Nephron progenitor cell (in vitro differentiated cells): ENCODE measurements at places on chromosomes 5 and 9.

GRCh38 chr9:129075996-129076639, 4.8 kb upstream of the DOLPP1 start:
- H3K27ac ChIP-seq, result no peak overlapping the region
- H3K4me1 ChIP-seq, result peaks cover 27% of the 10 kb centered on the region
- DNase-seq, result no peak
- H3K36me3 ChIP-seq, result no peaks in the 10 kb centered on the region
- peaks cover 5% of the 10 kb centered on the region for H3K27me3 ChIP-seq

GRCh38 chr5:135353952-135354721, 44.9 kb downstream of the MACROH2A1 start:
- H3K4me1 ChIP-seq, result peaks cover 5% of the 10 kb centered on the region
- H3K27me3 ChIP-seq, result no peaks in the 10 kb centered on the region
- no peak overlapping the region for H3K4me3 ChIP-seq
- peak overlapping the region; percentile 57 for H3K27ac ChIP-seq
- DNase-seq, result no peak

- H3K27ac ChIP-seq, result no peak overlapping the region
- peaks cover 5% of the 10 kb centered on the region for H3K27me3 ChIP-seq
Measured at GRCh38 chr9:109588415-109588814, 90.3 kb upstream of the PTPN3 start.

- no peak overlapping the region for H3K27ac ChIP-seq
- peaks cover 57% of the 10 kb centered on the region for H3K4me1 ChIP-seq
- no peak for DNase-seq
- H3K27me3 ChIP-seq, result no peaks in the 10 kb centered on the region
Measured at GRCh38 chr5:125150041-125150669, 403.7 kb upstream of the ZNF608 start.

GRCh38 chr9:14238518-14238917, 75.4 kb downstream of the NFIB start:
- H3K27ac ChIP-seq, result no peak overlapping the region
- peaks cover 29% of the 10 kb centered on the region for H3K4me1 ChIP-seq
- DNase-seq, result no peak
- no peaks in the 10 kb centered on the region for H3K36me3 ChIP-seq

- H3K27me3 ChIP-seq, result peaks cover 7% of the 10 kb centered on the region
- DNase-seq, result no peak
- no peak overlapping the region for H3K4me3 ChIP-seq
Measured at GRCh38 chr9:83569326-83569725, 31.1 kb upstream of the FRMD3 start.

- no peak overlapping the region for H3K4me3 ChIP-seq
- H3K36me3 ChIP-seq, result peaks cover 4% of the 10 kb centered on the region
- no peak overlapping the region for H3K27ac ChIP-seq
- peaks cover 31% of the 10 kb centered on the region for H3K4me1 ChIP-seq
- DNase-seq, result no peak
Measured at GRCh38 chr5:154076240-154076922, 37.6 kb downstream of the MFAP3 start.

- H3K4me3 ChIP-seq, result no peak overlapping the region
- peaks cover 30% of the 10 kb centered on the region for H3K4me1 ChIP-seq
- DNase-seq, result no peak
- H3K36me3 ChIP-seq, result no peaks in the 10 kb centered on the region
Measured at GRCh38 chr5:126970517-126971017, 59.8 kb downstream of the MARCHF3 start.

DNA sequence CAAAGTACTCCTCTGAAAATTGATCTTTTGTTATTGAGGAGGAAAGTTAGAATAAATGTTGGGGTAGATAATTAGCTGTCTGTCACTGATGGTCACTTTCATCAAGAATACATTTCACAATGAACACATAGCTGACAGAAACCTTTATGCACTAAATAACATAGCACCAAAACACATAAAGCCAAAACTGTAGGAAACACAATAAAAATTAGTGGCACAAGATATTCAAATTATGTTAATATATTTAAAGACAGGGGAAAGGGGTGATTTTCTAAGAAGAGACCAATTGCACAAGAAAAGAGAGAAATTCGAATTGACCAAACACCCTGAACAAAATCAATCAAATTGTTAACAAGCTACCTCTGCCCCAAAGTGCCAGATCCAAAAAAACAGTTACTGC, 89.7 kb downstream of the AK8 start:
- no peak overlapping the region for H3K4me3 ChIP-seq
- no peak overlapping the region for H3K27ac ChIP-seq
- peaks cover 15% of the 10 kb centered on the region for H3K27me3 ChIP-seq
- no peak for DNase-seq

DNA sequence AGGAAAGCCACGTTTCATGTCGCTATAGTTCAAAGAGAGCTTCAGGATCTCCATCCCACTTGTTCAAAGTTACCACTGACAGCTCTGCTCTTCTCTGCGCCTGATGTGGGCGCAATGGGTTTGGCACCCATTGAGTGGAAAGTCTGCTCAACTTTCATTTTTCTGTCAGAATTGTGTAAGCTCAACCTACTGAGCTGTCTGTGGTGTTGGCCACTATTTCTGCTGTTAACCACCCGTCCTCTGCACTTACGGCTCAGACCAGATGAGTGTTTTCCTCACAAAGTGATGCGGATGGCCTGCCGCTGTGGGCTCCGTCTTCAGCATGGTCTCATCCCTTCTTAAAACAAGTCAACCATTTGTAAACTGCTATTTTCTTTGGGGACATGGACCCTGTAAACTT, 131.2 kb downstream of the WNK2 start:
- peaks cover 4% of the 10 kb centered on the region for H3K27me3 ChIP-seq
- H3K4me1 ChIP-seq, result no peaks in the 10 kb centered on the region
- DNase-seq, result no peak
- H3K27ac ChIP-seq, result no peak overlapping the region
- H3K4me3 ChIP-seq, result no peak overlapping the region

- DNase-seq, result no peak
- no peak overlapping the region for H3K4me3 ChIP-seq
- H3K36me3 ChIP-seq, result no peaks in the 10 kb centered on the region
- H3K4me1 ChIP-seq, result peaks cover 5% of the 10 kb centered on the region
- H3K27ac ChIP-seq, result no peak overlapping the region
- peaks cover 3% of the 10 kb centered on the region for H3K27me3 ChIP-seq
Measured at GRCh38 chr5:132056610-132057497, 3.6 kb upstream of the IL3 start.

GRCh38 chr5:72812488-72812887, 4.0 kb upstream of the TNPO1 start:
- peaks cover 14% of the 10 kb centered on the region for H3K36me3 ChIP-seq
- peaks cover 15% of the 10 kb centered on the region for H3K4me1 ChIP-seq
- no peak overlapping the region for H3K27ac ChIP-seq
- DNase-seq, result no peak

- H3K27ac ChIP-seq, result no peak overlapping the region
- no peak overlapping the region for H3K4me3 ChIP-seq
- peaks cover 3% of the 10 kb centered on the region for H3K27me3 ChIP-seq
- no peak for DNase-seq
Measured at GRCh38 chr5:97714424-97714823, 531.4 kb upstream of the RIOK2 start.

DNA sequence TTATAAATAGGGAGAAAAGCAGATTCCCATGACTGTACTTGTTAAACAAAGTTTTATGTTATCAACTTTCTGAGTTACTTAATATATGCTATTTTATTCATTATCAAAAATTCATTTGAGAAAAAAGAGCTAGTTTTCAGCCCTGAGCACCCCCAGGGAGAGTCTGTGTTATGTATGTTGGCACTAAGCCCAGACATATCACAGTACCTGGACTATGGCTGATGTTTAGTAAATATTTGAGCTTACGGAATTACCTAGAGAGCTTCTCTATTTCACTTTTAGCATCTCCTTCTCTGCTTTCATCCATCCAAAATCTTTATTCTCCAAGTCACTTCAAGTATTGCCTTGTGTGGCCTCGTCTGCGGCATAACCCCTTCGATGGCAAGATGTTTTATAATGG, 225.9 kb upstream of the PCSK5 start:
- H3K27me3 ChIP-seq, result peaks cover 7% of the 10 kb centered on the region
- peaks cover 60% of the 10 kb centered on the region for H3K4me1 ChIP-seq
- no peak overlapping the region for H3K27ac ChIP-seq

- H3K36me3 ChIP-seq, result peaks cover 16% of the 10 kb centered on the region
- H3K4me3 ChIP-seq, result no peak overlapping the region
- DNase-seq, result no peak
- peaks cover under 1% of the 10 kb centered on the region for H3K4me1 ChIP-seq
- H3K27me3 ChIP-seq, result no peaks in the 10 kb centered on the region
- peak overlapping the region; percentile 74 for H3K27ac ChIP-seq
Measured at GRCh38 chr5:80760680-80761079, 105.9 kb upstream of the DHFR start.

GRCh38 chr5:141876628-141877355, 1.4 kb downstream of the PCDH1 start:
- H3K4me1 ChIP-seq, result peaks cover 48% of the 10 kb centered on the region
- DNase-seq, result peak; percentile 30
- no peak overlapping the region for H3K27ac ChIP-seq
- peaks cover 95% of the 10 kb centered on the region for H3K27me3 ChIP-seq
- no peaks in the 10 kb centered on the region for H3K36me3 ChIP-seq
